A172 (cell line): ENCODE measurements at places on chromosomes 2 and 18. TPM values are rescaled to one million over a fixed set of nuclear protein-coding genes. Genes with fewer than 3 reads are reported as not detected.

C2orf81 gene
- 2.3 and 3.5 TPM in 2 replicates for total RNA-seq

ARL5A gene
- 57.3 and 76.7 TPM in 2 replicates for total RNA-seq

FIGLA gene
- total RNA-seq: not detected in 2 replicates

SPP2 gene
- total RNA-seq: not detected in 2 replicates

SERPINB3 gene
- total RNA-seq: not detected in 2 replicates

C18orf54 gene
- total RNA-seq: 4.8 and 5.7 TPM in 2 replicates

PIEZO2 gene
- 1.8 and 2.5 TPM in 2 replicates for total RNA-seq

MYO7B gene
- 1.6 and 6.1 TPM in 2 replicates for total RNA-seq

MOB1A gene
- total RNA-seq: 187 and 196 TPM in 2 replicates

TLX2 gene
- 0.90 and 1.7 TPM in 2 replicates for total RNA-seq

C2orf66 gene
- total RNA-seq: 0.26 TPM in 1 of 2 replicates, not detected in the other

COL4A3 gene
- not detected in 2 replicates for total RNA-seq

CERKL gene
- 0.71 and 1.2 TPM in 2 replicates for total RNA-seq

WBP1 gene
- total RNA-seq: 49.0 and 52.3 TPM in 2 replicates

IL36B gene
- 0.19 TPM in 1 of 2 replicates, not detected in the other for total RNA-seq

LAMA3 gene
- total RNA-seq: 1.5 and 2.7 TPM in 2 replicates

POTEI gene
- total RNA-seq: not detected in 2 replicates

ASB18 gene
- not detected in 2 replicates for total RNA-seq

ARHGEF4 gene
- 6.6 and 12.2 TPM in 2 replicates for total RNA-seq

ORMDL1 gene
- 128 and 137 TPM in 2 replicates for total RNA-seq
